Breast epithelium (tissue), 4 donors: ENCODE measurements at places on chromosomes 4 and X. TPM values are rescaled to one million over a fixed set of nuclear protein-coding genes. Genes with fewer than 3 reads are reported as not detected.

- DNase-seq = no peak
Observed at GRCh38 chr4:9920029-9920428, 101.3 kb downstream of the SLC2A9 start.

GRCh38 chrX:145630806-145631435 lies 186.7 kb upstream of the SLITRK2 start:
- DNase-seq = no peak

DNA sequence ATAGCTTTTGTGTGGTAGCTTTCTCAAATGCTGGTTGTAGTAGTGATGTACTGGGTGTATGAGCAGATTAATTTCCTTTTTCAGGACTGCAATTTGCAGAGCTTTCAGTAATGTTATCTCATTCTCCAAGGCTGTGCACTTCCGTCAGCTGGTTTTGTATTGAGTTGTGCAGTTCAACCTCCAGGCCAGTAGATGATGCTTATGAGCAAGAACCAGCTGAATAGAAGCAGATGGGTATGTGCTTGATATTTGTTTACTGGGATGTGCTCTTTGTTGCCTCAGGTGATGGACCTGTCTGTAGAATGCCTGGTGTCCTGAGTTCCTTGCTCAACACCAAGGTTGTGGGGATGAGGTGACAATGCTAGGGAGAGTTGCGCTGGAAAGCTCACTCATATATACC lies 462.8 kb downstream of the PCDH18 start:
- DNase-seq = no peak

GRCh38 chr4:13327991-13328390 lies 156.1 kb downstream of the RAB28 start:
- no peak for DNase-seq

GRCh38 chr4:55611358-55612059 lies 19.5 kb upstream of the PDCL2 start:
- DNase-seq = no peak

- no peak for DNase-seq
Observed at GRCh38 chr4:97866821-97867556, 276.3 kb downstream of the STPG2 start.

- no peak for DNase-seq
Observed at GRCh38 chr4:87855559-87855958, 22.8 kb downstream of the MEPE start.

PFKFB1 gene
- 3.1 TPM for total RNA-seq

CSAG2 gene
- not detected for total RNA-seq

CT45A8 gene
- total RNA-seq = not detected

GAGE13 gene
- not detected for total RNA-seq

STEEP1 gene
- total RNA-seq = 38.3 TPM

SLC9B1 gene
- total RNA-seq = 1.6 TPM
